ENCODE measurements at places on chromosomes 13 and 19.

GRCh38 chr13:92017737-92018136, 619.3 kb downstream of the GPC5 start:
- DNase-seq = no peak

DNA sequence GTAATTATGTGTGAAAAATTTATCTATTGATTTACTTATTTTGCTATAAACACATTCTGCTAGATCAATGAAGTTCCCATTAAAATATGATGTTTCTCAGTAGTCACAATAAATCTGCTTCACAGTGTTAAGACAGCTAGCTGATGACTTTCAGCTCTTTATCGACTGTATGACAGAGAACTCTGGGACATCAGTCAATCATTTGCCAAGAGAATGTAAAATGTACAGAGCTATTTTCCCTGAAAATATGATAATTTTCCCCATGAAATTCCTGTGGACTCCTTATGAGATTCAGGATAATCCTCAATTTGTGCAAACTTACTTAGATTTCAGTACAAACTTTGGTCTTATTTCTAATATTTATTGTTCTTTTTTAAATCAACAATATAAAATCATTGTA, 430.5 kb downstream of the SLITRK6 start:
- DNase-seq = no peak

DNA sequence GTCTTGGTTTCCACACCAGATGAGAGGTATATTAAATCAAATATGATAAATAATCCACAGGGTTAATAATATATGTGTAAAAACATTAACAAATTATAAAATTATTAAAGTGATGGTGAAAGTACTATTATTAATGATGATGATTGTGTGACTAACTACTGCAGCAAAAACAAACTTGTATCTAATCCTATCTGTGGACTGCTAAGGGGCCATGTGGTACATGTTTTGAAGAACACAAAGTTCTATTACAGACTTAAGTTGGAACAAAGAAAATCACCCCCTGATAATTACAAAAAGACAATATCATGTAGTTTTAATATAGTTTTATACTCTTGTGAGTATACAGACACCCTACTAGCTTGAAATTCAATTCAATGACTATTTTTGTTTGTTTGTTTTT, 504.2 kb upstream of the NBEA start:
- DNase-seq = no peak

DNA sequence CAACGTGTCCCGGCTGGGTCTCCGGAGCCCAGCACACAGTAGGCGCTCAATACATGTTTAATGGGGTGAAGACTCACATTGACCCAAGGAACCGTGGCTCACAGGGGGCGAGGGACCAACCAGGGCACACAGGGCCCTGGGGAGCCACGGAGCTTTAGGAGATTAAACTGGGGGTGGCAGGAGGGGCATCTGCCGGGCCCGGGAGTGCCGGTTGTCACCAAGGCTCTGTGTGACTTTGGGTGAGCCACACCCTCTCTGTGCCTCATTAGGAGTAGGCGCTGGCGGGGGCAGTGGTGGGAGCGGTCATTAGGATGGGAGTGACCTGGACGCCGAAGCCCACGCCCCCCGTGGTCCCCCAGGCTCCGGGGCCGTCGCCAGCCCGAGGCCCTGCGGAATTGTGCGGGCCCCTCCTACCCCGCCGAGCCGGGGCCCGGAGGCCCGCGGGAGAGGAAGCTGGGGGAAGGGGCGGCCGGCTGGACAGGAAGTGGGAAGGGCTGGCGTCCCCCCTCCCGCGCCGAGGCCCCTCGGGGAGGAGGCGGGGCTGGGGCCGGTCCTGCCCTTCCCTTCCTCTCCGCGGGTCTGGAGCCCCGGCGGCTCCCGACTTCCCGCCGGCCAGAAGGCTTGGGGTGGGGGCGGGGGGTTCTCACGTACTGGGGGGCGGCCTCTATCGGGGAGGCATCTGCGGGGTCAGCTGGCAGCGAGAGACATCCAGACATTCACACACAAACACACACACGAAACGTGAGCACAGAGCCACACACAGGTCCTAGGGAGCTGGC, 1.8 kb upstream of the SSBP4 start:
- DNase-seq = peak; percentile 69

GRCh38 chr13:46526100-46526735, 26.8 kb upstream of the LRCH1 start:
- DNase-seq = no peak

Data from AML-193 (cell line).